ENCODE measurements at places on chromosomes 2 and 18. TPM values are rescaled to one million over a fixed set of nuclear protein-coding genes. Genes with fewer than 3 reads are reported as not detected.

Gene GATA6
- 89.3 TPM for total RNA-seq

Gene RAB6C
- total RNA-seq: 0.22 TPM

Gene GPR155
- total RNA-seq: 11.6 TPM

Gene TPGS2
- 30.0 TPM for total RNA-seq

Gene NOSTRIN
- 12.4 TPM for total RNA-seq

Gene MRPL33
- total RNA-seq: 226 TPM

Gene DCDC2C
- not detected for total RNA-seq

Gene VSNL1
- total RNA-seq: 17.6 TPM

Gene CAPN14
- 0.23 TPM for total RNA-seq
